ENCODE measurements at places on chromosomes 6 and 20. TPM values are rescaled to one million over a fixed set of nuclear protein-coding genes. Genes with fewer than 3 reads are reported as not detected.

The EYS gene
- under 0.01 TPM for total RNA-seq

The HCK gene
- total RNA-seq = not detected

The BANF2 gene
- total RNA-seq = not detected

The GPR6 gene
- total RNA-seq = not detected

The LTA gene
- not detected for total RNA-seq

The GSTA3 gene
- 0.32 TPM for total RNA-seq

DNA sequence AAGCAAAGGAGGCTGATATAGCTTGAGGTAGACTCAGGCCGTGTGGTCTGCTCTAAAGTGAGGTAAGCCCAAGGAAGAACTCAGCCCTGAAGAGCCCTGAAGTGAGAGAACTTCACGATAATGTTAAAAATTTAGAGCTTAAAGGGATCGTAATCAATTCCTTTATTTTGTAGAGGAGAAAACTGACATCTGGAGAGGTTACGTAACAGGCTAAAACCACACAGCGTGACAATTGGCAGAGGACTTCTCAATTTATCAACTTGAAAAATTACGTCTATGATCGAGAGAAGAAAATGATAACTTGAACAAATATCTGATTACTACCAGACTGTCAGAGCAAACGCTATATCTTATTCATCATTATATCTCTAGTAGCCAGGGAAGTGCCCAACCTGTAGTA lies 121.8 kb upstream of the FOXO3 start:
- DNase-seq = peak; percentile 19

- peak; percentile 82 for DNase-seq
Measured at GRCh38 chr6:113909224-113909856, 52.2 kb downstream of the MARCKS start.

DNA sequence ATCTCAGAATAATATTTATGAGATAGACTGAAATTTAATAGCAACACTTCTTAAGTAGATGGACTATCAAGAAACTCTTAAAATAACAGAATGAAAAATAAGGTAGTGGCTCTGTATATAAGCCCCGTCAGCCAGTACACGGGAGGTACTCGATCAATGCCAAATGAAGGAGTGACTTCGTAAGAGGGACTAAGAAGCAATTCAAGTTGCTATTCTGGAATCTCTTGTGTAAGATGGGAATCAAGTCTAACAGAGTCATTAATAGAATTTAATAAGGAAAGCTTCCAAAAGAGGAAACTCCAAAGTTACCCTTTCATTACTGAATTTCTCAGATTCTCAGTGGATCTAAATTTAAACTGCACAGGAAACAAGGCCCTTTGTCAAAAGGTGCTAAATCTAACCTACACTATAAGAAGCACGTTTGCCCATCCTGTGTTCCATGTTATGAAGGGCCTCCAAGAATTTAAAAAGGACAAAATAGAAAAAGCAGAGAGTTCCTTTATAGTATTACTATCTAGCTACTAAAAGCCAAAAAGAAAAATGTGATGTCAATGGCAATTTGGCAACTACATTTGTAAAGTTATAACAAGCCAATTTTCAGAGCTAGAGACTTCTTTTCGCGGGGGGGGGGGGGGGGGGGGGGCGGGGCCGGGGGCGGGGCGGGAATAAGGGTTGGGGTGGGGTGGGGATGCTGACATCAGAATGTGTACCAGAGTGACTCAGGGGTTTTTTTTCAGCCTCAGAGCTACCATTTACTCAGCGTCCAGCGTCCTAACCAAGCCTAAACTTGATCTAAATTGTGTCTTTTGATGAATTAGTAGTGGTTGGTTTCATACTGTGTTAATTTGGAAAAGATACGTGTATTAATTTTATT lies 200.6 kb downstream of the GMPR start:
- DNase-seq = peak; percentile 53

DNA sequence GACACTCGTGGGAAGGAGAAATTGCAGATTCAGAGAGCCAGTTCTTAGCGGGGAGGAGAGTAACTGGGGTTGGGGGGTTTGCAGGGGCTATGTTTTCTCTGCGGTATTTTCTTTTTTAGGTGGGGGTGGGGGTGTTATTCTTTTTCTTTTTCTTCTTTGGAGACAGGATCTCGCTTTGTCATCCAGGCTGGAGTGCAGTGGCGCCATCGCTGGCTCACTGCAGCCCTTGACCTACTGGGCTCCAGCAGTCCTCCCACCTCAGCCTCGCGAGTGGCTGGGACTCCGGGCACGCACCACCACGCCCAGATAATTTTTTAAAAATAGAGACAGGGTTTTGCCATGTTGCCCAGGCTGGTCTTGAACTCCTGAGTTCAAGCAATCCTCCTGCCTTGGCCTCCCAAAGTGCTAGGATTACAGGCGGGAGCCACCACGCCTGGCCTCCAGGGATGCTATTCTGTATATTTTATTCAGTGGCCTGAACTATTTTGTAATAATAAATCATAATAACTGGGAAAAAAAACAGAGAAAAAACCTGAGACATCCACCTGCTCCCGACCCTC lies 57.3 kb downstream of the UBE2V1 start:
- DNase-seq = peak; percentile 27

- DNase-seq = peak; percentile 28
Measured at GRCh38 chr6:30171677-30172471, 8.5 kb downstream of the TRIM15 start.

GRCh38 chr6:26092443-26092842 lies 5.2 kb downstream of the HFE start:
- DNase-seq = no peak

DNA sequence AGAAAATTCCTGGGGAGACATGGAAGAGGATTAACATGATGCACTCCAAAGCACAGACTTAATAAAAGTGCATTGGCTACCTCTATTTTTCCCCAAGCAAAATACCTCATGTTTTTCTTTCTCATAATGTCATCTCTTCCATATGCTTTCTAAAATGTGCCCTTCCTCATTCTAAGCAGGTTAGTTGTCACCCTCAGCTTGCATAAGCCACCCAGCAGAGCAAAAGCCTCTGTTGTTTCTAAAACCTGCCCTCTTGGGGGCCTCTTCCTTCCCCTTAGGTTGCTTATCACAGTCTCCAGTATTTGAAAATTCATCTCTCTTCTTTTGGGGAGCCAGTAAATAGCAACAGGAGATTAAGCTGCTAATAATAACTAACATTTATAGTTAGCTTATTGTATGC lies 183.6 kb upstream of the FLRT3 start:
- DNase-seq = no peak

DNA sequence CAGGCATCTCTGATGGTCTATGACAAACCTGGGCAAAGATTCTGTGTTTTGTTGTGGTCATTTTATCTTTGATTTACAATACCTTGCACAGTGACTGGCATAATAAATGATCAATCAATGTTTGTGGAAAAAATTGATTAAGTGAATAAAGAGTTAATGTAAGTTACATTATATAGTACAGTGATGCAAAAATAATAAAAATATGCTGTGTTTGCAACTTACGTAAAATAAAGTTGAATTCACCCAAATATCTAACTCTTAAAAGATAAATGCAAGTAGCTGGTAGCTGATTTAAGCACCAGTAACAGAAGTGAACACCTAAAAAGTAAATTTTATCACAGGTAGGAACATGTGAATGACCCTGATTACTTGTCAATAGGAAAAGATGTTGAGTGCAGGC lies 176.0 kb upstream of the THEMIS start:
- no peak for DNase-seq

- no peak for DNase-seq
Measured at GRCh38 chr6:159466926-159467325, 226.1 kb downstream of the SOD2 start.

DNA sequence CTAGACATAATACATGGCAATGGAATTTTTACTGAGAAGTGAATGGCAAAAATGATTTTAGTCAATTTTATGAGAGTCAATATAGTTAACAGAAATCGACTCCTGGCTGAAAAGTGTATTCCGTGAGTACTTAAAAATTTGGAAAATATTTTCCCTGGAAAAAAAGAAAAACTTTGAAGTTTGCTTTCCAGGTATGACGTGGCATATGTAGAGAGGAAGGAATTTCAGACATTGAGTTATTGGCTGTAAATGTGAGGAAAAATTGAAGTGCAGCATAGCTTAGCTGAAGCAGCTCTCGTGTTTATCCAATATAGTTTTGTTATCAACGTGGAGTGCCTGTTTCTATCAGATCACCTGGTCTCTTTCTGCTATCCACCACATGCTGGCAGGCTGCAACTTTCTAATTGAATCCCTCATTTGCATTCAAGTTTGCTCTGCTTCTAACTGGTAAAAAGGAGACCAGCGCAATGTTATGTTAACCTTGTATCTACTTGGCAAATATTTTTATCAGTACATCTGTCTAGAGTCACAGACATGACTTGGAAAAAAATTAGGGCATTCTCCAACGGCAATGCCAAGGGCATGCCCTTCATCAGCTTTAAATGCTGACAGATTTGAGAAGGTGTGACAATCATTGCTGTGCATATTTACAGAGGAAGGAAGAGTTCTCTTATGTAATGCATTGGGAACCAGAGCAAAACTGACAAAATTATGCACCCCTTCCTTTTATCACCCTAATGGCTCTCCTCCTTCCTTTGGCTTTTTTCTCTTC lies 1102.8 kb upstream of the FLRT3 start:
- DNase-seq = no peak

- DNase-seq = no peak
Measured at GRCh38 chr6:157305670-157306653, 17.4 kb downstream of the TMEM242 start.

DNA sequence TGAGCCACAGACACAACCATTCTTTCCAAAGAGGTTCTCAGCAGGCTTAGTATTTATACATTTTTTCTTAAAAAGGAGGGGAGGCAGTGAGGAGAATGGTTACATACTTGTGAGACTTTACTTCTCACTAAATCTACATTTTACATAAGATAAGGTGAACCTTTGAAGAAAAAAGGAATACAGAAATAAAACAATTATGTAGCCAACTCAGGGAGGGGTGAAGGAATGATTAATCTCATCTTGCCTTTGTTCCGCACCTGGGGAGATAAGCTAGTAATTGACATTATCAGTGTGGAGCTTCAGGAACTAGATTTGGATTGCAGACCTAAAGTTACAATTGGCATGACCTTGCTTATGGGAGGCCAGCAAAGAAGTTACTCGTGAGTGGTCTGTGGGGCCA lies 221.8 kb upstream of the GGTLC1 start:
- no peak for DNase-seq

Data from cardiac muscle cell (in vitro differentiated cells and primary cell).